ENCODE measurements at places on chromosomes 1 and 21.

- DNase-seq, result no peak
Observed at GRCh38 chr1:148161053-148161901, 9.2 kb upstream of the NBPF11 start.

DNA sequence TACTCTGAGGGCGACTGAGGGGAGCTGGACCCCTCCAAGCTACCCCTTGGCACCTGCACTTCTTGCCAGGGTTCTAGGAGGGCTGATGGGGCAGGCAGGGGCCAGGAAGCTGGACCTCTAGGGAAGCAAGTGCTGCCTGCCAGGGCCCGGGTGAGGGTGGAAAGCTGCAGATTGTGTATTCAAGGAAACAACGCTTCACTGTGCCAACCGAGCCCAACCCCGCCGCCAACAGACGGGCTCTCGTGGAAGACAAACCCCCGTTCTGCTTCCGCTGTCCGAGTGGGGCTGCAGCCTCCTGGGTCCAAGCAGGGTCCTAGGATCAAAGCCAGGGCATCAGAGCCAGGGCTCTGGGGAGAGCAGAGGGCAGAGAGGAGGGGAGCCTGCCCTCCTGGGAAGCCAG lies 3.2 kb downstream of the EFHD2 start:
- DNase-seq, result no peak

- DNase-seq, result no peak
Observed at GRCh38 chr1:218925777-218926176, 247.9 kb upstream of the LYPLAL1 start.

DNA sequence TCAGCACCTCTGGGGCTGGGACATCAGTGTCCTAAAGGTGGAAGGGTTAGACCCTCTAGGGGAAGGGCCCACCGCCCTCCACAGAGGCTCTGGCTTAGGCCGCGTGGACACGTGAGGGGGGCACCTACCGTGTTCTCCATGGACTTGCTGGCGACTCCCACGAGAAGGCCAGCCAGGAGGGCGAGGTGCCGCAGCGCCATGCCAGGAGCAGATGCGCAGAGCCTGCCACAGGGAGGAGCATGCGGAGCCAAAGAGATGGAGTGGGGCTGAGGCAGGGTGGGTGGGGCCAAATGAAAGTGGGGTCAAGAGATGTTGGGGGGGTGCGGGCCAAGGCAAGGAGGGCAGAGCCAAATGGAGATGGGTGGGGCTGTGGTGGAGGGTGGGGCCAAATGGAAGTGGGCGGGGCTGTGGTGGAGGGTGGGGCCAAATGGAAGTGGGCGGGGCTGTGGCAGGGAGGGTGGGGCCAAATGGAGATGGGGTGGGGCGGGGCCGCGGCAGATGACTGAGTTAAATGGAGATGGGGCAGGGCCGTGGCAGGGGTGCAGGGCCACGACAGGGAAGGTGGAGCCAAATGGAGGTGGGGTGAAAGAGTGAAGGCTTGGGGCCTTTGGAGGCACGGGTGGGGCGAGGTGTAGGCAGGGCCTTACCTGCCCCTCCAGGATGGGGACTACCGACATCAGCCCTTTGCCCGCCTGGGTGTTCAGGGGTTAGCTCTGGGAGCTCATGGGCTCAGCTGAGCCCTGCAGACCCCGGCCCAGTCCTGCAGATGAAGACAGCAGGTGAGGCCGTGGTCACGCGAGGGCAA lies 17.4 kb upstream of the RNF223 start:
- no peak for DNase-seq

DNA sequence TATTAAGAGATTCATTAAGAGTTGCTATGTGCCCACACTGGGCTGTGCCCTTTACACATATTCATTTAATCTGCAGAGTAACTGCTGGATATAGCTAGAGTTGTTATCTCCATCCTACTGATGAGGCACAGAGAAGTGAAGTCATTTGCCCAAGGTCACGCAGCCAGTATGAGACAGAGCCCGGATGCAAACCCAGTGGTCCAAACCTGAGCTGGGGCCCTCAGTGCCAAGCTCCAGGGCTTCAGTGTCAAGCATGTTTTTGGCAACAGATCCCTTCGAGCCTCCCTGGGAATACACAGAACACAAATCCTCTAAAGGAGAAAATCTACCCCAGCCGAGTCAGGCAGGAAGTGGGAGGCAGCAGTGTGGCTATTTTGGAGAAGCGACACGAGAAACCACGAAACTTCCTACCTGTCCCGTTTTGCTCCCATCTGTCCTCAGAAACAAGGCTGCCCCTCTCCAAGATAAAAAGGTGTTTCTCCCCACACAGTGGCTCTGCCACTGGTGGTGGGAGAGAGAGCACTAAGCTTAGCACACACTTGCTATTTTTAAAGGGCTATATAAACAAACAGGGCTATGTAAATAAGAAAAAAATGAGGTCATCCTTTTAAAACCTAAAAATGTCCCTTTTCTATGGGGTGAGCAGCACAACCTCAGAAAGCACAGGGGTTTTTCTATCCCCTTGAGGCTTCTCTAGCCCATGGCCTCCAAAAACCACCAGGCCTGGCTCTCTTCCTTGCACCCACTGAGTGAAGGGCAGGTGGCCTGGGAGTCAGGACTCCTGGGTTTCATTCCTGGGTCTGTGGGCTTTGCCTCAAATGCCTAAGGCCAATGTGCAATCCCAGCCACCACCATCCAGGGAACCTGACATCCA lies 138.6 kb upstream of the EDN2 start:
- no peak for DNase-seq

DNA sequence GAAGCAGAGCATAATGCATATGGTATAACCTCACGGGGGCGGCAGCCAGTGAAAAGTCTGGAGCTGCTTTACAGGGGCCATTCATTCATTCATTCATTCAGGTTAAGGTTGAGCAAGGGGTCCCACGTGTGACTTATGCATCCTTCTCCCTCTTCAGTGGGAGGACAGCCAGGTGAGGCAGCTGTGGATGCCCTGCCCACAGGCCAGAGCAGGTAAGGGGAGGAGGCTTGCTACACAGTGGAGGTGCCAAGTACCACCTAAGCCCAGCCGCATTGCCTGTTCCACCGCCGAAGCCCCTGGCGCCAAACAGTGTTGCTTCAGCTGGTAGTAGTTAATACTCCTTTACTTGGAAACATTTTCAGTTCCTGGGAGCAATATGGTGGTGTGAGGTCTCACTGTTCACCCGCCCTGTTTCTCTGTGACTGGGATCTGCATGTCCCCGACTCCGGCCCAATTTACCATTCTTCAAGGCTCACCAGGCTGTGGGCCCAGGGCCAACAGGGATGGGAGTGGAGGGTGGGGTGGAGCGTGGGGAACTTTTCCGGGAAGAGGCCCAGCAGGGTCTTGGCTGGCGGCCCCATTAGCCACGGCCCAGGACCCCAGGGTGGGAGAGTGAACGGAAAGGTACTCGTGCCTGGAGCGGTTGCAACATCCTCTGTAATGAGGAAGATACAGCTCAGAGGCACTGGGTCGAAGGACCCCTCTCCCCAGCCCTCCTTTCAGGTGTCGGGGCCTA lies 722 bp upstream of the PODN start:
- DNase-seq, result no peak

- DNase-seq, result no peak
Observed at GRCh38 chr1:220391491-220391890, 119.2 kb upstream of the RAB3GAP2 start.

DNA sequence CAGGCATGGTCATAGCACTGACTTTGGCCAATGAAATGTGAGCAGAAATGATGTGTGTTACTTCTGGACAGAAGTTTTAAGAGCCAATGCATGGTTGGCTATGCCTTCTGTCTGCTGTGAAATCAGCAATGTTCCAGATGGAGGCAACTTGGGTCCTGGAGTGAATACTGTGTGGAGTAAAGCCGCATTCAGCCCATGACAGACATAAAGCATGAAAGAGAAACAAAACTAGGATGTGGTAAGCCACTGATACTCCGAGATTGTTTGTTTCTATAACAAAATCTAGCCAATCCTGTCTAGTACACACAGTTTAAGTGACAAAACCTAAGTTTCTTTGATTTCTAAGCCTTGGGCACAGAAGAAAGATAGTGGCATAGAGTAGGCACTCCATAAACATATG lies 47.1 kb upstream of the ARHGAP29 start:
- no peak for DNase-seq

- no peak for DNase-seq
Observed at GRCh38 chr1:174795806-174796205, 203.9 kb upstream of the CACYBP start.

- no peak for DNase-seq
Observed at GRCh38 chr1:3240524-3241235, 171.7 kb downstream of the PRDM16 start.

GRCh38 chr1:65001231-65001792 lies 35.0 kb upstream of the JAK1 start:
- DNase-seq, result peak; percentile 87

- DNase-seq, result no peak
Observed at GRCh38 chr1:155131856-155132255, 3.8 kb upstream of the SLC50A1 start.

GRCh38 chr21:37208741-37209225 lies 58.4 kb downstream of the VPS26C start:
- no peak for DNase-seq

DNA sequence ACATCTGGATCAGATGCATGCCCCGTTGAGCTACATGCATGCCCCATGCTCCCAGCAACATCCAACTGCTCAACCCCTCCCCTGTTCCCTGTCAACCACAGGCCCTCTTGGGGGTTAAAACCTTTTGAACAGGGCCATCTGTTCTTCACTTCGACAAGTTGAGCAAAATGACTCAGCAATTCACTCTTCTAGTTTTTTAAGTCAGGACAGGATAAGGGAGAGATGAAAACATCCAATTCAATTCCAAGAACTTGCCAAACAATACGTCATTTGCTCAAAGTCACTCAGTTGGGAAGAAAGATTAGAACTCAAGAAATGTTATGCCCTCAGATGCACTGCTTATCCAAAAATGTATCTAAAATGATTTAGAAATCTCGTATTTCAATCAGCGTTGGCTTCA lies 46.1 kb upstream of the MTF2 start:
- DNase-seq, result no peak

- no peak for DNase-seq
Observed at GRCh38 chr21:45151445-45152160, 77.2 kb downstream of the ADARB1 start.

DNA sequence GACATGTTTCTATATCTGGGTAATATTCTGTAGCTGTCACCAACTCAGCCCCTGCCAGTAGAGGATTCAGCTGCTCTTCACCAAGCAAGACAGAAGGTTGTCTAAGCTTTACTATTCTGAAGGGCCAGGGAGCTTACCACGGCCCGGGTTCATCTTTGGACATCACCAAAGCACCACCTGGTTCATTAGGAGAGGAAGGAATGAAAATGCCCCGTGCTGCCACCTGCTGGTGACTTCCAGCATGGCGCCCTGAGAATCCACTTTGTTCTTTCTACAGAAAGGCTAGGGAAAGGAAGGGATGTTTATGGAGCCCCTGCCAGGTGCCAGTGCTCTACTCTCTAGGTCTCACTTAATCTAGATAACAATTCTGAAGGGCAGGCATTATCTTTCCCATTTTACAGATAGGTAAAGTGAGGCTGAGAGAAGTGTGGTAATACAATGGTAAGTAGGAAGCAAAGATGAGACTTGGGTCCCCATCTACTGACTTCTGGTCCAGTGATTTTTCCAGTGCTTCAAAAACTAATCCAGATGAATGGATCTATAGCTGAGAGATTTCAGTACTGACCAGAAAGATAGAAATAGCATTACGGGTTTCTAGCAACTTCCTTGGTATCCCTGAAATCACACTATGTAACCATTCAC lies 79.5 kb downstream of the BEND5 start:
- DNase-seq, result peak; percentile 35

DNA sequence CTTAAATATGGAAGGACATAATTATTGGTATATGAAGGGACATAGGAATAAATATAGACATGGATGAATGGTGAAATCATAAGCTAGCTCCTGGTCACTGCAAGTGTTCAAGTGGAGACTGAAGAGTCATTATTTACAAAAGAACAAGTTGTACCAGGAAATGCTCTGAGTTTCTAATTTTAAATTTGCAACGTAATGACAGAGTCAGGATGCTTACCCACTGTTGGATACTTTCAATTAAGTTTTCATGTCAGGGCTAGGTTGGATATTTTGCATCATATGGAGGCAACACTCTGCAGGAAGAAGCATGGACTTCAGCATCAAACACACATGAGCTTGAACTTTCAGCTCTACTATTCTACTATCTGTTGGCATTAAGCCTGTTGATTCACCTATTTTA lies 499.6 kb upstream of the C1orf87 start:
- no peak for DNase-seq

GRCh38 chr1:86696522-86696921 lies 7.9 kb upstream of the SH3GLB1 start:
- DNase-seq, result no peak

- no peak for DNase-seq
Observed at GRCh38 chr1:224521904-224522734, 87.5 kb upstream of the WDR26 start.

GRCh38 chr1:103283841-103284669 lies 175.7 kb upstream of the COL11A1 start:
- DNase-seq, result no peak

DNA sequence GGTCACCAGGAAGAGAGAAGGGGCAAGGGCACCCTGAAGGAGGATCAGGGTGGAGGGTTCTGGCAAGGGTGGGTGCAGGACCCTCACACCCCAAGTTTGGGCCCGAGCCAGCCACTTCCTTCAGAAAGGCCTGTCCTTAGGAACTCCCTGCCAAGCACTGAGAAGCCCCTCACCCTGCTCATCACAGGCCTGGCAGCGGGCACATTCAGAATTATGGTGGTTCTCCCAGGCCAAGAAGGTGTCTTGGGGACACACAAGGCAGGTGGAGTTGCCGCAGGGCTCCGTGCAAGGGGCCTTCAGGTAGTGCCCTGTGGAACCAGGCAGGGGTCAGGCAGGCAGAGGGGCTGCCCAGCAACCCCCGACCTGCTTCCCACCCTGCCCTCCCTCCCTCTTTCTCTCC lies 1.1 kb downstream of the TNFRSF25 start:
- DNase-seq, result no peak

DNA sequence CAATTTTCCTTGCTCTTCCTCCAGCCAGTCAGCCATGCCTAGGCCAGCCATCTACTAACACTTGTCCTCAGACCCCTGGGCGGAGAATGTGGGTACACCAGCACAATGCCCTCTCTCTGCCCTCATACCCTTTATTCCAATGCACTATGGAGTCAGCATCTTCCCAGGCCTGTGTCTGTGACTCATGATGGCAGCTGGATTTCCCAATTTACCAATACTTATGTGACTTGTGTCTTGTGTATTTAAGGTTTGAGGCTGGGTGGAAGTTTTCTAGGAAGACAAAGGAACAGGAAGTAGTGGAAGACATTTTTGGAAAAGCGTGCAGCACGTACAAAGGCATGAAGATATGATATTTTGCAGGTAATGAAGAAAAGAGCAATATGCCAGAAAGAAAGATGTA lies 114.3 kb downstream of the NMNAT2 start:
- no peak for DNase-seq

DNA sequence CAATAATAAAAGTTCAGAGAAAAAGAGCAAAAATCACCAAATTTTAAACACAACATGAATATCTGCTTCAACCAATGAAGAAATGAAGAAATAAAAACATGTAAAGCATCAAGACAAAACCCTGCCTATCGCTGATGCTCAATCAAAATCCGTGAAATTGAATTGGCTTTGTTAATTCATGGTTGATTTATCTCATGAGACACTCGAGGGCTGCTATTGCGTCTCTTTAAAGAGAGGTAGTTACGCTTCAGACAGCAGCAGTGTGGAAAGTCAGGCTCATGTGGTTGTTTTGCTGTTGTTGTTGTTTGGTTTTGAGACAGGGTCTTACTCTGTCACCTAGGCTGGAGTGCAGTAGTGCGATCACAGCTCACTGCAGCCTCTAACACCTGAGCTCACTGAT lies 65.5 kb upstream of the RGS7 start:
- no peak for DNase-seq

- DNase-seq, result no peak
Observed at GRCh38 chr1:57300186-57300585, 123.7 kb downstream of the DAB1 start.

GRCh38 chr1:86596224-86596623 lies 49.3 kb downstream of the CLCA4 start:
- DNase-seq, result no peak
